Activated T-helper 17 cell treated with anti-CD3 and anti-CD28 coated beads, Interleukin-2, amount 50 U/mL, for 72 hours (primary cell): ENCODE measurements at places on chromosomes 6 and 20.

- ATAC-seq: peak; percentile 94
Observed at GRCh38 chr6:45608252-45608913, 230.6 kb upstream of the SUPT3H start.

DNA sequence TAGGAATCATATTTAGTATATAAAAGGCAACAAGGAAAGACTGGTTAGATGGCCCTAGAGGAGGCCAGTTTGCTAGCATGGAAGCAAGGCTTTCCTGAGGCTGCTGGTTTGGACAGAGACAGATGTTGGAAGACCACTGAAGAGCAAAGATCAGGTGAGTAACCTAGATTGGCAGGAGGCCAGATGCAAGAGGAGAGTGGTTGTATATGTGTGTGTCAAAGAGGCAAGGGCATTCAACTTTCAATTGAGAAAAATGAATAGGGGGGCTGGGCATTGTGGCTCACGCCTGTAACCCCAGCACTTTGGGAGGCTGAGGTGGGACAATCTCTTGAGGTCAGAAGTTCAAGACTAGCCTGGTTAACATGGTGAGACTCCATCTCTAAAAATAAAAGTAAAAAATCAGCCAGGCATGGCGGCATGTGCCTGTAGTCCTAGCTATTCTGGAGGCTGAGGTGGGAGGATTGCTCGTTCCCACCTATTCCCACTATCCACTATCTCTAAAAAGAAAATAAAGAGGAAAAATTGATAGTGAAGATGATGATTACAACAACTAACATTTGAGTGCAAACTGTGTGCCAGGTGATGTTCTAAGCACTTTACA, 79.8 kb downstream of the PRDM1 start:
- ATAC-seq: no peak

DNA sequence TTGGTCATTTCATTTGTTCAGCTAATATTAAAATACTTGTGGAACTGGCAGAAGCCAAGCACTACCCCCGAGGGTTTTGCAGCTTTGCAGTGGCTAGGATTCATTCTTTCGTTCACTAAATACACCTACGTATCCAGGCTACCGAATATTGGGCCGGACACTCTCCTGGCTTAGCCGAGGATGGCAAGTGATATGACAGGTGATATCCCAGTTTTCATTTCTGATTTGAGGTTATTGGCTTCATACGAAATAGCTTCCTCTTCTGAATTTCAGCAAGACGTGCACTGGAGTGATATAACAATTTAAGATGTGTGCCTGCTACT, 536 bp upstream of the MTFR2 start:
- ATAC-seq: peak; percentile 4

- ATAC-seq: no peak
Observed at GRCh38 chr6:163646133-163646532, 231.6 kb downstream of the QKI start.

DNA sequence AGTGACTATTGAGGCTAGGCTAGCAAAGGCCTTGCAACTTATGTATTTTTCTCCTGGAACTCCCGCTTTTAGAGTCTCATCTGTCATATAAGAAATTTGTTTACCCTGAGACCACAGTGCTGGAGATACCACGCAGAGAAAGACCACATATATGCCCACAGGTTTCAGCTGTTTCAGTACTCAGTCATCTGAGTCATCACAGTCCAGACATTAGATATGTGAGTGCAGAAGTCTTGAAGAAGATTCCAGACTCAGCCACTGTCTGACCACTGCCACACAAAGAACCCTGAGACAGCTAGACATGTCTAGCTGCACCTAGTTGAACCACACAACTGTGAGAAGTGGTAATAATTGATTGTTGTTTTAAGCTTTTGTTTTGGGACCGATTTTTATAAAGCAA, 648.3 kb downstream of the EPM2A start:
- ATAC-seq: peak; percentile 58
